ENCODE measurements at places on chromosomes 4 and X.

DNA sequence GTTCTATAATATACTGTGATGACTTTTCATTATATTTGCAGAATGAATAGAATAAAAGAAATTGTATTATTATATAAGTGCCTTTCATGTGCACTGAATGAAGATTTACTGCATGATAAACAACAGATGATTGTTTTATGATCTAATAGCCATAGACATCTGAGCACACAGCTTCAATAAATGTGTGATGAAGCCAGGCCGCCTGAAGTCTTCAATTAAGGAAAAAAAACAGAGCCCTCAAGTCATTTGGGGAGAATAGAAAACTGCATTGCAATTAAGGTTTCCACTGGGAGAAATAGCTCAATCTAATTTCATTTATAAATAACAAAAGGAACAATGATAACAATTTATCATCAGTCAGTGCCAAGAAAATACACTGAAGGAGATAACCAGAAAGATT lies 955.2 kb downstream of the FSTL5 start:
- no peak for DNase-seq

- DNase-seq = no peak
These were observed 10.3 kb upstream of the P2RY10 start for GRCh38 chrX:78934866-78935265.

DNA sequence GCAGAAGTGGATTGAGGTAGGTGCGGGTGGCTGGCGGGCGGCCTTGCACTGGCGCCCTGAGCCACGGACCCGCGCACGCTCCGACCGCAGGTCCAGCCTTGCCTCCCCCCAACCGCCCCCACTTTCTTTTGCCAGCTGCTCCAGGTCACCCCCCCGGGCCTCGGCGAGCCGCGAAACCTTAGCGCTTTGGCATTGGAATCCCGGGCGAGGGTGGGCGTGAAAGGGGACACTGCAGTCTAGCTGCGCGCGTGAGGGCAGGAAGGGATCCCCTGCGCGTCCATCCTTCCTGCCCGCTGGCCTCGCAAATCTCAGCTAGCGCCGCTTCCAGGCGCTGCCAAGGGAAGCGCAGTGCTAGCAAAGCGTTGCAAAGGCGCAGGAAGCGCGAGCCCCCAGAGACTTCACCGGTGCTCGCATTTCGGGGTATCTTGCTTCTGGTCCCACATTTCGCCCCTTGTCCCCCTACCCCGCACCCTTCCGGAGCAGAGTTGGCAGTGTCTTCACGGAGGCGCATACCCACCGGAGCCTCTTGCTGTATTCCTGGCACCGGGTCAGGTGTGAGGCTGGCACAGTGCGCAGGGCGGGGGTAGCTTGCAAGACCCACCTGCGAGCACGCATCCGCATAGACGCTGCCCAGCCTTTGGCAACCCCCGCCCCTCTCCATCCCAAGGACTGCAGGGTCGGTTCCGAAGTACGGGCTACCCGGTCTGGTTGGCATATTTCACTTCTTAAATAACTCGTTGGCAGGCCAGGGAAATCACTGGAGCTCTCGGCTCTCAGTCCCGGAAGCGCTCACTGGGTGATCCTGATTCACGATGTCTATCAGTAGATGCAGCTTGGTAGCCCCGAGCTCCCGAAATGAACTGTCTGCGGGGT lies 104.4 kb downstream of the UCHL1 start:
- no peak for DNase-seq

- no peak for DNase-seq
These were observed 43.5 kb upstream of the ATP6AP2 start for GRCh38 chrX:40537310-40537709.

- no peak for DNase-seq
These were observed 105.2 kb upstream of the FAM9A start for GRCh38 chrX:8906299-8906938.

DNA sequence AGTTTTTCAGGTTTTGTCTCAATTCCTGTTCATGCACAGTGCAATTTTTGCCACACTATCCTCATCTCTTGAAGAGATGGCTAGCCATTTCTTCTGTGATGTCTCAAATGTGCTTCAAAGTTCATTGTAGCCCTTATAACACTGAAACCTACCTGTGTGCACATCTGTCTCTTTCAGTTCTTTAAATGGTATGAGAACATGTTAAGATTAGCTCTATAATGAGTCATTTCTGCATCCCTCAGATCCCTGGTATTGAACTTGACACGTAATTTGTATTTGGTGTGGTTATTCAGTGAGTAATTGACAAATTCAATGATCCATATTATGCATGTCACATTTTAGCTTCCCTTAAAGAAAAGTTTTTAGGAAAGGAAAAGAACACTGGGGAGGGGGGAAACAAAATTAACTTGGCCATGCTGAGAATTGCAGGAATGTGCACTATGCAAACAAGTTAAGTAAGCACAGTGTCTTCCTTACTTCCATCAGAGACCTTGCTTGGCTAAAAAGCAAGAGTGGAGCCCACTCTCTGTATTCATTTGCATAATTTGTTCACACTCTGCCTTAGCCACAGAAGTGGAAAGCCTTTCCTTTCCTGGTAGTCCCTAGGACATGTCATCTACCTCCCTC lies 659.8 kb upstream of the MAGEB2 start:
- DNase-seq = no peak

GRCh38 chrX:17621566-17622270 lies 115.6 kb upstream of the SCML1 start:
- no peak for DNase-seq

GRCh38 chr4:112511093-112511802 lies 4.7 kb downstream of the NEUROG2 start:
- DNase-seq = no peak

DNA sequence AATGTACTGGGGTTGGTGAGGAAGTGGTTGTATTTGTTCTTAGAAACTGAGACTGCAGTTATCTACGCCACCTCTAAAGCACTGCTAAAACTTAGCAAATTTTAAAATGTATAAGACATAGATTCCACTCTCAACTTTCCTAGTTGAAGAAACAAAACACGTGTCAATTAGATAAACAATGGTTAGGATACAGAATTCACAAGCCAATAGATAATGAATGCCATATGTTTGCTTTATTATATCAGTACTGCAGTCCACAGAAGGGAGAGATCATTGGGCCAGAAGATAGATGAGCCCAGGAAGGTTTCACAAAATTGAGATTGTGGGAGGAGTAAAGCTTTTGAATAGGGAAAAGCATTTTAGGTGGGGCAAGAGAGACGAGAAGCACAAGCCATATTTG lies 14.3 kb downstream of the TMEM33 start:
- DNase-seq = no peak

DNA sequence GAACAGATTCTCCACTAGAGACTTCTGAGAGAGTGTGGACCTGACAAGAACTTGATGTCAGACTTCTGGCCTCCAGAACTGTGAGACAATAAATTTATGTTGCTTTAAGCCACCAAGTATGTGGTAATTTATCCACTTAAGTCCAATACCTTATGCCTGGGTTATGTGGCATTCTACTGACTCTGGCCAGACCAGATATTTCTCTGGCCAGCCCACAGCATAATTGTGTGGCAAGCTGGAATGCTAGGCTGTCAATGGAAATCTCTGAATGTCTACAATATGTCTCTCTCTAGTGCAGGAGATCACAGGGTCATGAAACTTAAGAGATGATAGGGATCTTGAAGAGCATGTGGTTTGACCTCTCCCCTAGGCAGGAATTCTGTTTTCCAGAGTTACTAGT lies 251.0 kb downstream of the ZNF674 start:
- no peak for DNase-seq

- DNase-seq = no peak
These were observed 27.8 kb downstream of the RP2 start for GRCh38 chrX:46864606-46865005.

GRCh38 chr4:188624370-188624769 lies 485.1 kb downstream of the TRIML1 start:
- DNase-seq = no peak

DNA sequence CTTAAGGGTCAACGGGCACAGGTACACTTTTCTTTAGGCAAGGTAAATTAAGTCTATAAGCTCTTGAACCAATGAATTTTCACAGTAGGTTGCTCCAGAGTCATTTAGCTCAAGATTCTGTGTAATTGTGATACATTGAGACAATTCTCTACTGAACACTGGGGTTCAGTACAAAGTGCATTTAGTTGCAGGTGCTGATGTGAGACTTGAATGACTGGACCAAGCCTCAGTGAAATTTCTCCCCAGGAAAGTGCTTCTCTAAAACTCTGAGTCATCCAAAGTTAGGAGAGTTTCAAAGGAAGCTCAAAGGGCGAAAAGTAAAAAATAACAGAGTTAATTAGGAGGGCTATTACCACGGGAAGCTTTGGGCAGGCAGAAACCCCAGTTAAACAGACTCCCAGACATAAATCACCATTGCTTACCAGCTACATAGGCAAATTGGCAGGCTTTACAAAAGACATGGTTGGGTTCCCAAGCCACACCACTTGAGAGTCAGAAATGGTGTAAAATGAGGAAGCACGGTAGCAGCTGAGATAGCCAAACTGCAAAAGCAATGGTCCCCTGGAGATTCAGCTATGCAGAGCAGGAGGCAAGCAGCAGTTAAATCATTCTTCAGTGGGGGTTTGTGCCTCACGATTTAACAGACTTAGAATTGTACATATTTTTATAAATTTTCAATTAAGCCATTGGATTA lies 202.6 kb downstream of the PCDH19 start:
- DNase-seq = no peak

DNA sequence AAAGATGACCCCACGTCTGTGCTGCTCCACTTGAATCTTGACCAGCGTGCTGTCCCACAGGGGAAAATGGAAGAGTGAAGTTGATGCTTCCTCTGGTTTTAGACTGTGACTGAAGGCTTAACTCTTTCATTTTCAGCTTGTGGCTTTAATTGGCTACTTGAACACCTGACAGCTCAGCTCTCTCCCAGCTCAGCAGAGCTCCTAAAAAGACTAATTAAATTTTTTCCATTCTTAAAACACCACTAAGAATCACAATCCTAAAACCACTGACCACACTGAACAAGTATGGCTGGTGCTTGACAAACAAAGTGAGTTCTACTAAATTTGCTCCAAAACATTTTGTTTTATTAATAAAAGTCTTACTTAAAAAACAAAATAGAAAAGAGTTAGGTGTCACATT lies 71.7 kb downstream of the SRPX start:
- no peak for DNase-seq

Measured in stimulated activated CD8-positive, alpha-beta memory T cell treated with anti-CD3 and anti-CD28 coated beads, Interleukin-4, amount 100 ng/mL, for 4 hours (primary cell).